ENCODE measurements at places on chromosomes 4 and X.

DNA sequence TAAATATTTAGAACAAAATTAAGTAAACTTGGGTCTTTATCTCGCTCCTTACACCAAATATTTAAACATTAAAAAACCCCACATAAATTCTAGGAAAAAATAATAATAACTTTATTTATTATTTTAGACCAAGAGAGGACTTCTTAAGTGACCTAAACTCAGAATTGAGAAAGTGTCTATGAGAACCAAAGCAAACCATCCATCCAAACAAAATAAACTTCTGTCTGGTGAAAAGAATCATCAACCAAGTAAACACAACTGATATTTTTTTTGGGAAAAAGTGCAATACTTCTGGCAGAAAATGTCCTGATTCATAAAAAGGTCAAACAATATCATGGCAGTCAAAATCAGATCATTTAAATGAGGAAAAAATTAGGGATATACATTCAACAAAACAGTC lies 533.0 kb downstream of the SPRY1 start:
- DNase-seq, result no peak

DNA sequence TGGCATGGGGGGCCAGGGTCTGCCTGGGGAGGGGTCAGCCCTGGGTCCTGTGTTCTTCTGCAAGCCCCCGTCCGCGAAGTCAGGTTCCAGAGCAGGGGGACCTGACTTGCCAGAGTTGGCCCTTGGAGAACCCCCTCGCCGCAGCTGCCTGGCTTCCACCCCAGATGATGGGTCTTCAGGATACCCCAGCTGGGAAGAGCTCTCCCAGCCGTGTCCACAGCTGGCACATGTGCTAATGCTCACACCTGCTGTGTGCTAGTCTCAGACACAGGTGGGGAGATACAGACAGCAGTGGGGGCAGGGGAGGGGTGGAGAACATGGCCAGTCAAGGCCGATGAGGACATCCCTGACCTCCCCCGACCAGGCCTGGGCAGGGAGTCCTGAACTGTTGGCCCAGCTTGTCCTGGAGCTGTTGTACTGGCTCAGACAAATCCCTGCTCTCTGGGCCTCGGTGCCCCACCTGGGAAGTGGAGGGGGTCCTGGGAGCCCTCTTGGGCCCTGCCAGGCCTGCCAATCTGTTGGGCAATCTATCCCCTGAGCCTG lies 3.5 kb downstream of the ADRA2C start:
- no peak for DNase-seq

DNA sequence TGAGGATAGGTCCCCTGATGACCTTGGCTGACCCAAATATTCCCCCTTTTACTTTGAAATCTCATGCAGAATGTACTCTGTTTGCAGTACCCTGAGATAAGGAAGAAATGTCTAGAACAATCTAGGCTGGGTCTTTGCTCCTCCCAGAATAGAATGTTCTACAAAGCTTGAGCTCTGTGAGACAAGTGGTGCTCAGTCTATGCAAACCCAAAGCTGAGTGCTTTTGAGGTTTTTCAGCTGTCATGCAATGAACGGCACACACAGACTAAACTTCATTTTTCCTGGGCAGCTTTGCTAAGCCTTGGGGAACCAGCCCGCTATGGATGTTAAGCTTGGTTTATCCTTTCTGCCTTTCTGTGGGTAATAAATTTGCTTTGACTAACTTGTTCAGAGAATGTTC lies 513.6 kb downstream of the FAT4 start:
- DNase-seq, result no peak

- DNase-seq, result no peak
Observed at GRCh38 chrX:144916785-144917184, 330.5 kb upstream of the SPANXN1 start.

DNA sequence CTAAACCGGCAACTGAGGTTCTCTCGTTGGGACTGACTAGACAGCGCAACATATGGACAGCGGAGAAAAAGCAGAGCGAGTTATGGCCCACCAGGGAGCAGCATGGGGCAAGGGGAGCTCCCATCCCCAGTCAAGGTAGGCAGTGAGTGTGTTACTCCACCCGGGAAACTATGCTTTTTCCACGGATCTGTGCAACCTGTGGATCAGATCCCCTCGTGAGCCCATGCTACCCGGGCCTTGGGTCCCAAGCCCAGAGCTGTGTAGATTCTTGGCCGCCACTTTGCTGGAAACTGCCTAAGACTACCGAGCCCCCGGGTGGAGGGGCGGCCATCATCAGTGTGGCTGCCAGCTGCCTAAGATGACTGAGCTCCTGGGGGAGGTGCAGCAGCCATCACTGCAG lies 140.9 kb downstream of the PAPSS1 start:
- DNase-seq, result no peak

DNA sequence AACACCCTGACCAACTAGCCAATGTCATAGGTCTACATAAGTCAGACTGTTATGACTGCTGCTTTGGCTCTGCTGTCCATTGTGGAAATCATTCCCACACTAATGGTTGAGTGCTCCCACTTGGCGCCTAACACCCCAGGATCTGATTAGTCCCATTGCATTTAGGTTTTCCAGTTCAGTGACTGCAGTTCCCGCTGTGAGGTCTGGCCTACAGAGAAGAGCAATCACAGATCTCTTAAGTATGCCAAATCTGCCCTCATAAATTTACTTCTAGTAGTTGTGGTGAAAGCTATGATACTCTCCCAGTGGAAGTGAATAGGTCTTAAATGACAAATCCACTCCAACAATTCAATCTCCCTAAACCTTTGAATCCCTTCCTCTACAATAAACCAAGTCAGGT lies 77.3 kb upstream of the IL2 start:
- no peak for DNase-seq

DNA sequence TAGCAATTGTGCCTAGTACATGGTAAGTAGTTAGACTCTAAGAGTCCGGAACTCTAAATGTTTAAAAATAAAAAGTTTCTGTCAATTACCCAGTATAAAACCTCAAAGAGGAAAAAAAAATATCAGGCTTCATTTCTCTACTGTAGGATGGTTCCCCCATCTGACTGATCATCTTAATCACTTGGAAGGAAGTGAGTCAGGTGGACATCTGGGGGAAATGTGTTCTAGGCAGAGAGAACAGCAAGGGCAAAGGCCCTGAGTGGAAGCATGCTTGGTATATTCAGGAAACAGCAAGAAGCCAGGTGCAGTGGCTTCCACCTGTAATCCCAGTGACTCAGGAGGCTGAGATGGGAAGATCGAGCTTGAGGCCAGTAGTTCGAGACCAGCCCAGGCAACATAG lies 2.9 kb upstream of the EIF1AX start:
- no peak for DNase-seq

DNA sequence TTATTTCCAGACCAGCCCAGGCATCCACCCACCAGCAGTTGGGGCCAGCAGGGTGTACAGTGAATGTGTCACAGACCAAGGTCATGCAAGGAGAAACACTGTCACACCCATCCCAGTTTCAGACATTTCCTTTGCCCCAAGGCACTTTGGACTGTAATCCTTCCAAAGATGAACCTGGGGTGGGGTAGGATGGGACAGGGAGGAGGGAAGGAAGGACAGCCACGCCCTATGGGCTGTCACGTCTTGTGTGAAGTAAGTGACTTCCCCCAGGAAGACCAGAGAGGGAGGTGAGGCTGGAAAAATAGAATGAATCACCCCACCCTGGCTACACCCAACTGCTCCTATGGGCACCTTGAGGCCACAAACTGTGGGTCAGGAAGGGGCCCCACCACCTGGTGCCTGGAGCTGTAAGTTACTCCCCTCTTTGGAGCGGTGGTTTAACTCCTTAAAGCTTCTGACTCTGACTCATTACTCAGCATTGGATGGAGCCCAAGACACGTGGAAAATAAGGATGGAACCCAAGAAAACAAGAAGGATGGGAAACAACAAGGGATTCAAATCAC lies 349.9 kb upstream of the KLF3 start:
- DNase-seq, result no peak

GRCh38 chr4:1285790-1286553 lies 3.7 kb upstream of the MAEA start:
- DNase-seq, result no peak

DNA sequence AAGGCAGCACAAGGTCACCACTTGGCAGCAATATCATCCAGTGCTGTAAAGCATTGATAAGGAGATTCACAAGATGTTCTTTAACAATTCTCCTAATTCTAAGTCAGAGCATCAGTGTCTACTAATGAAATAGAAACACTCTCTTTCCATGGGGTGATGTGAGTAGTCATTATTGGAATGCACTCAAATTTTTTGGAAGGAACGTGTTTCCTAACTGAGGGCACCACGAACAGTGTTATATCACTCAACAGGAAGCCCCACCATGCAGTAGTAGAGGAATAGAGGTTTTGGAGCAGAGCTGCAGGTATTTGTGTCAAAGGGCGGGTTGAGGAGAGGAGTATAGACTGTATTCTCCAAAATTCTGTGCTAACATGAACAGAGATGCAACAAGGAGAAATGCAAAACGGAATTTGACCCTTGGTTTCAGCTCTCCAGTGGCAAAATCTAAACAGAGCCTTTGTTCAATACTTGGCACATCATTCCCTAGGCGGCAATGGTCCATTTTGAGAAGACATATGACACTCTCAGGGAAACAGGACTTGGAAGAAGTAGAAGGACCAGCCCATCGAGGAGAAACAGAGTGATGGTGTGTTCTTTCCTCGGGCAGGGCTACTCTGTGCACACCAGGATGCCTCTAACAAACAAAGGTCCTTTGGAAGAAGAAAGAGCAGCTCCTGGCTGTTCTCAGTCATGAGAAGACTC lies 98.9 kb downstream of the CPEB2 start:
- no peak for DNase-seq

DNA sequence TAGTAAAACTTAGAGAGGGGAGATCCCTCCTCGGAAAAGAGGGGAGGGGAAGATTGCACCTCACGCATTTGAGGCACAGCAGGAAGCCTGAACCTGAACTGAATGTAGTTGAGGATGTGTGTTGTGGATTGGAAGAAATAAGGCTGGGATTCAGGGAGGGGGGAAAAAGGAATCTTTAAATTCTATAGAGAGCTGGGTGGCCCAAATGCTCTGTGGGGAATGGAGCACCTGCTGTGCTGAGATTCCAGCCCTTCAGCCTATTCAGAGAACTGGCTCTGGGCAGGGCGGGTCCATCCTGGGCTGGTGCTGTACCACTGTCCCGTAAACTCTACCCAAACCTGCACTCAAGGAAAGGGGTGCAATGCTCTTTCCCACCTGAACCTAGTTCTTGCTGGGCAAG lies 4.1 kb downstream of the FOXO4 start:
- no peak for DNase-seq
